ENCODE measurements at places on chromosomes 13 and 19.

DNA sequence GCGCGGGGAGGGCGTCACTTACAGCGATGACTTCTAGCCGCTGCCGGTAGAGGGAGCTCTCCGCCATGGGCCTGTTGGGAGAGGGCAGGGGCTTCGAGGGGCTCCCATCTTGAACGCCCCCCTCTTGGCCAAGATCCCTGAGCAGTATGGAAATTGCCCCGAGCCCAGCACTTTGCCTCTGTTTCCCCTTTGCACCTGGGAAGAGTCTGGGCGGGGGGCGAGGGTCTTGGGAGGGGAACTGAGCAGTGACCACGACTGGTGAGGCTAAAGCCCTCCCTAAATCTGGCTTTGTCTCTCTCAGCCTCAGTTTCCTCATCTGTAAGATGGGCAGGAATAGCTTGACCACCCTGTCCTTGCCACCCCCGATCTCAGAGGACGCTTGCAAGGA, 2.8 kb downstream of the PALM3 start:
- no peak for DNase-seq

GRCh38 chr19:47283405-47284059, 8.8 kb downstream of the INAFM1 start:
- no peak for DNase-seq

DNA sequence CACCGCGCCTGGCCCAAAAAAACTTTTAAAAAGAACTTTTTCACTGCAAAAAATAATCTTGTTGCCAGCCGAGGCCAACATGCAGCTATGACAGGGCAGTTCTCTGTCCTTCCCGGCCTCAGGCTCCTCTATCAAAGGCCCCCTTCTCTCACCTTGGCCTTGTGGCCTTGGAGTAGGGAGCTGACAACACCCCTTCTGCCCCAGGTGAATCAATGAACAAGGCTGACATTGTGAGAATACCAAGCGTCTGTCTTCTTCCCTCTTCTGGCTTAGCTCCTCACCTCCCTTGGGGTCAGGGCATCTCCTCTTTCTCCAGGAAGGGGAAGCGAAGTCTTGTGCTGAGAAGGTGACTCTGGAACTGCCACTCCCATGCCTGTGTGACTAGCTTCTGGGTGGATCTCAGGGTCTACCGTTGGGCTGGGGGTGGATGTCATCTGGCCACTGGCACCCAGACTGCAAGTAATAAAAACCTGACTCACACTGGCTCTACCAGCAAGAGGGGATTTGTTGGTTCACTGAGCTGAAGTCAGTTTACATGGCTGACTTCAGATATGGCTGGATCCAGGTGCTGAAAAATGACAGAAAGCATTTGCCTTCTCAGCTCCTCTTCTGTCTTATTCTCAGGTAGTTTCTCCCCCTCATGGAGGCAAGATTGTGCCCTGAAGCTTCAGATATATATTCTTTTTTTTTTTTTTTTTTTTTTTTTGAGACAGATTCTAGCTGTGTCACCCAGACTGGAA, 6.3 kb downstream of the C19orf38 start:
- DNase-seq: no peak

- no peak for DNase-seq
Observed at GRCh38 chr19:3250675-3251074, 26.2 kb downstream of the CELF5 start.

- DNase-seq: no peak
Observed at GRCh38 chr13:93265800-93266199, 39.2 kb downstream of the GPC6 start.
